Activated CD4-positive, alpha-beta T cell treated with anti-CD3 and anti-CD28 coated beads, Interleukin-2, amount 50 U/mL, for 48 hours (primary cell): ENCODE measurements at places on chromosomes 16 and 17.

DNA sequence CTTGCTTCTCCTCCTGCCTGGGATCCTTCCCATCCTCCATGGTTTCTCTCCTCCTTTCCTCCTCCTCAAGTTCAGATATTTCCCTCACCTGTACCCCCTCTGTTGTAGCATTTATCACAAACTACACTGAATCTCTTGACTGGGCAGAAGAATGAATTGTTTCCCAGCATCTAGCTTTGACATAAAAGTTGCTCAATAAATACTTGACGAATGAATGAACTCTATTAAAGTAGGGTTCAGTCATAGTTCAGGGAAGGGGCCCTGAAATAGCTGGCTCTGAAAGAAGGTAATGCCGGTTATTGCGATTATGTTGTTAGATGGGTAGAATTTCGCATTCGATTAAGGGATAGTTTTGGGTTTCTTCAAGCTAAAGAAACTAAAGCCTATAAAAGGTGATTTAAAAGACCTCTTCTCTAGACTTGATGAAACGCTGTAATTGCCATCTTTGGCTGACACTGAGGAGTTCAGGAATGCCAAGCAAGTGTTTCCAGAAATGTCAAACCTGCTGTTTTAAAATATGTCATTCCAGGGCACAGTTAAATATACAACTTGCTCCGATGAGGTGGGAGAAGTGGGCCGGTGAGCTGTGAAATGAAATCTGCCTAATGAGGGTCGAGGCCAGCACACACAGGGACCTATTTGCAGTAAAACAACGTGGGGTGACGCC is 1.0 kb upstream of the CPD start:
- no peak for DNase-seq

DNA sequence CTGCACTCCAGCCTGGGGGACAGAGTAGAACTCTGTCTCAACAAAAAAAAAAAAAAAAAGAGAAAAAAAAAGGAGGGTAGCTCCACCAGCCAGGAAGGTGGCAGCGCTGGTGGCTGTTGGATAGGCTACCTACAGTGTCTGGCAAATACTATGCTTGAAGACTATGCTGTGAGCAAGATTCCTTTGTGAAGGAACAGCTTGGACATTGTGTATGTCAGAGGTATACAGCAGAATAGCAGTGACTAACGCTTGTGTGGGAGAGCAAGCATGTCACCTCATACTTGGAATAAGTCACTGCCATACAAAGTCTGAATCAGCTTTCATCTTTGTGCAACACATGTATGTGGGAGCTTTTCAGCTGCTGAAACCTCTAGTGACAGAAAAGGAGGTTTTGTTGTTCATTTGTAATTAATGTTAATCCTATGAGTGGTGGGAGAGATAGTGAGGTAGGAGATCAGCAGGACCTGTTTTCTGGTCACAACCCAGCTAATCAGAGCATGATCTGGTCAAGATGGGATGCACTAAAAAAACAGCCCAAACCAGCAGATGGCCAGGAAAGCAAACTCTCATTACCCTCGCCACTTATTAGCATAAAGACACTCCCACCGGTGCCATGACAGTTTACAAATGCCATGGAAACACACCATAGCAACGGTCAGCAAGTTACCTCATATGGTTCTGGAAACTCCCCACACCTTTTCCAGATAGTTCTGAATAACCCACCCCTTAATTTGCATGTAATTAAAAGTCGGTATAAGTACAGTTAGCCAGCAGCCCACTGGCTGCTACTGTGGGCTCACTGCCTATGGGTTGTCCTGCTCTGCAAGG is 6.8 kb upstream of the ITGAD start:
- DNase-seq: peak; percentile 13

GRCh38 chr16:54280751-54281150 is 5.8 kb downstream of the IRX3 start:
- no peak for DNase-seq

GRCh38 chr17:5355421-5356129 is 63.9 kb downstream of the NUP88 start:
- no peak for DNase-seq

DNA sequence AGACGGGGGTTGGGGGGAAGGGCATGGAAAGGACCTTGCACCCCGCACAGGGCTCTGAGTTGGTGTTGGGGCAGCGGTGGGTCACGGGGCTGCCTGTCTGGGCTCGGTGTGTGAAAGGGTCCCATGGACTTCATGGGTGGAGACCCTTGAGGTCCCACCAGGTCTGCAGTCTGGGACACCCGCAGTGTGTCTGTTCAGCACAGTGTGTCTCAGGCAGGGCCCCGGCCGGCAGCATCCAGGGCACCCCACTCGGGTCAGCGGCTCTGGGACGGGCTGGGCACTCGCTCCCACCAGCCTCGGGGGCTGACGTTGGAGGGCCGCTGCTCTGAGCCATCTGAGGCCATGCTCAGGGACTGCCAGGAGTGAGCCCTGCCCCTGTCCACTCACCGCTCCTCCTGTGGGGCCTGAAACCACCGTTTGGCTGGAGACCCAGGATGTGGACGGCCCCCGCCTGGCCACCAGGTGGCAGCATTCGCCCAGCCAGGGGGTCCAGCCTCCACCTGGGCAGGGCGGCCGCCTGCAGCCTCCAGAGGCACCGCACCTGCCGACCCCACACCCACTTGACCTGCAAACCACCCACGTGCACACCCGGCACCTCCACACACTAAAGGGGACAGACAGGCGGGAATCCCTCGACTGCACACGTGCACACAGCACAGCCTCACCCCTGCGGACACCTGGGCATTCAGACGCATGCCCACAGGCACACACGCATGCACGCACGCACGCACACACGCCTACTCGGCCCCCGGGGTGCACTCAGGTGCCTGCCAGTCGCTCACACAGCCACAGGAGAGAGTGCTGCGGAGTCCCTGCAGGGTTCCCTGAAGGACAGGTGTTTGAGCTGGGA is 10.1 kb upstream of the ZFPM1 start:
- peak; percentile 85 for DNase-seq

DNA sequence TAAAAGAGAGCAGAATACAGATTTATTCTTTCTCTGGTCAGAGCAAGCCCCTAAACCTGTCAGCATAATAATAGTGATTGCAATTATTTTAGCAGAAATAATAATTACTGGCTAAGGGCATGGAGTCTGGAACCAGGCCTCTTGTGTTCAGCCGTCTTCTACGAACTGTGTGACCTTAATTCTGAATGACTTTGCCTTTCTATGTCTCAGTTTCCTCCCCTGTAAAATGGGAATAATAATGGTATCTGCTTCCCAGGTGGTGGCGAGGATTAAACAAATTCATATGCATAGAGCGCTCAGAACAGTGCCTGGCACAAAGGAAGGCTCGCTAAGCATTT is 33.4 kb downstream of the RAB11FIP4 start:
- DNase-seq: no peak

GRCh38 chr17:72497915-72498314 is 377.1 kb downstream of the SOX9 start:
- DNase-seq: no peak

- DNase-seq: no peak
Measured at GRCh38 chr16:19123535-19124178, 9.9 kb downstream of the ITPRIPL2 start.

DNA sequence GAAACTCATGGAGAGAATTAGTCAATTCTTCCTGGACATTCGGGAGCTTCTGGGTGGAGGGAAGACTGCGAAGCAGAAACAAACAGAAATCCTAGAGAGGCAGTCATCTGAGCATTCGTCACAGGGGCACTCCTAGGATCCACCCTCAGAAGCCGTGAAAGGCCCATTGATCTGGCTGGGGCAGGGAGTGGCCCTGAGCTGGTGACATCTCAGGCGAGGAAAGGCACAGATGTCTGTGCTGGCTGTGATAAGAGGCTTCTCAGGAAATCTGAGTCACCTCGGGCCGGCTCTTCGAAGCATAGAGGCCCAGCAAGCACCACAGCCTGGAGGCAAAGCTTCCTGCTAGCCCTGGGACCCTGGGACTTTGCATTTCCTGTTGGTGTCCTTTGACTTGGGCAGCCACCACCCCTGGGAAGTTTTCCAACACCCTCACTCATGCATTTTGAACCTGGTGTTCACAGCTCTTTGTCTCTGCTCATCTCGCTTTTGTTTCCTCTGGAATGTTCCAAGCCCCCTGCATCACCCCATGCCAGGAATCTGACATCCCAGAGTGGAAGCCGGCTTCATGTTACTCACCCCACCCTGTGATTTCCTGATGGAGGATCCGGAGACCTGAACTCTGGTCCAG is 23.3 kb upstream of the CDRT4 start:
- DNase-seq: peak; percentile 17

GRCh38 chr16:8934601-8935000 is 29.1 kb downstream of the USP7 start:
- DNase-seq: no peak

DNA sequence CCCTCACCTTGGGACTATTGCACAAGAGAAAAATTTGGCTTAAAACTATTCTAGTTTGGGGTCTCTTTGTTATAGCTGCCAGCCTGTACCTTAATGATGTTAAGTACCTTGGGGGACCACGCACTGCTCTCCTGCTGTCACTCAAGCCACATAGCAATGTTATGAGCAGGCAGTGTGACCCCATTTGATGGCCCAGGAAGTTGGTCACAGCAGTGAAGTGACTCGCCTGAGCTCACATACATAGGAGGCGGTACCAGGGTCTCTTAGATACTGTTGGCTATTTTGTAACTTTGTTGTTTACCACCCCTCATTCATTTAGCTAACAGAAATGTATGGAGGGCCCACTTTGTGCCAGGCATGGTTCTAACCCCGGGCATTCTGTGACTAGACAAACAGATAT is 16.4 kb downstream of the KCNG4 start:
- DNase-seq: no peak

GRCh38 chr16:4314532-4315185 is 1.2 kb upstream of the GLIS2 start:
- DNase-seq: no peak

DNA sequence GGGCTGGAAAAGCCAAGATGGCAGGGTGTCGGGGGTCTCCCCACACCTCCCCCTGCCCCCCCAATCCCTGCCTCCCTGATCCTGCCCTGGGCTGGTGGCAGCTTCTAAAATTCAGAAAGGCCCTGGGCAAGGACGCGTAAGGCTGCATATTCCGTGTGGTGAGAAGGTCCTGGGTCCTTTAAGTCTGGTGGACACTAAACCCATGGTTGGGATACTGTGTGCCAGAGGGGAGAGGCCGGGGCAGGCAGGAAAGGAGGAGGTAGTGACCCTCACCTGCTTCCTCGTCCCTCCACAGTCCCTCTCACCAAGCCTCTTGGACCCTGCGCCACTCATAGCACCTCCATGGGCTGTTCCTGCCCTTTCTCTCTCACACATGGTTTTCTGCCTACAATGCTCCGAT is 28.8 kb downstream of the PRKAR1A start:
- no peak for DNase-seq

GRCh38 chr16:86424985-86425384 is 85.3 kb upstream of the FOXF1 start:
- no peak for DNase-seq

DNA sequence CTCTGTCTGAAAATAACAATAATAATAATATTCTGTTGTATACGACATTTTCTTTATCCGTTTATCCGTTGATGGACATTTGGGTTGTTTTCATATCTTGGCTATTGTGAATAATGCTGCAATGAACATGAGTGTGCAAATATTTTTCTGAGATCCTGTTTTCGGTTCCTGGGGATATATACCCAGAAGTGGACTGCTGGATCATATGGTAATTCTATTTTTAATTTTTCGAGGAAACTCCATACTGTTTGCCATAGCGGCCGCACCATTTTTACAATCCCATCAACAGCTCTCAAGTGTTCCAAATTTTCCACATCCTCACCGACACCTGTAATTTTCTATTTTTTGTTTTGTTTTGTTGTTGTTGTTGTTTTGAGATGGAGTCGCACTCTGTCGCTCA is 5.3 kb upstream of the PRSS41 start:
- DNase-seq: no peak

DNA sequence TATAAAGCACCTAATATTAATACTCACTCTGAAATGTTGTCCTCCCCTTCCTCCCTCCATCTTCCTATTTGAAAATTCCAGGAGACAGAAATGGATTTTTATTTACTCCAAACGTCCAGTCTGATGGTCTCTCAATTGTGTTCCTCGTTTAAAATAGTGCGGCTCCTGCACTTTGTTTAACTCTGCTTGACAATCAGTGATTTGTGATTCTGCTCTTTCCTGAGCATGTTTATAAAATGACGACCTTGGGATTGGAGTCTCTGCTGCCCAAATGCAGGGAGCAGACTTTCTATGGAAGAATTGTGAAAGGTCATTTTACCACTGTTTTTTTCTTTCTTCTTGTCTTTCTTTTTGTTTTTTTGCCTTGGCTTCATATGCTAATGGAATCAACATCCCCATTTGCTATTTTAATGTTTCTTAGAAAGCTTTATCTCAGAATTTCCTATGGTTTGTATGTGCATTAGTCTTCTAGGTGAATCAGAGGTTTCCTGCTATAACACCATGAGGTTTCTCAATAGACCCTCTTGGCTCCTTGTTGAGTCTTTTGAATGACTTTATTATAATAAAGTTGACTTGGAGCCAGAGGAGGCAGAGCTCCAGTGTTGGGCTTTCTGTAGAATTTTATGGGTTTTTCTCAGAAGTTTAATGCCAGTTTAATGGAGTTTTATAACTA is 376.5 kb downstream of the CDH11 start:
- DNase-seq: no peak

DNA sequence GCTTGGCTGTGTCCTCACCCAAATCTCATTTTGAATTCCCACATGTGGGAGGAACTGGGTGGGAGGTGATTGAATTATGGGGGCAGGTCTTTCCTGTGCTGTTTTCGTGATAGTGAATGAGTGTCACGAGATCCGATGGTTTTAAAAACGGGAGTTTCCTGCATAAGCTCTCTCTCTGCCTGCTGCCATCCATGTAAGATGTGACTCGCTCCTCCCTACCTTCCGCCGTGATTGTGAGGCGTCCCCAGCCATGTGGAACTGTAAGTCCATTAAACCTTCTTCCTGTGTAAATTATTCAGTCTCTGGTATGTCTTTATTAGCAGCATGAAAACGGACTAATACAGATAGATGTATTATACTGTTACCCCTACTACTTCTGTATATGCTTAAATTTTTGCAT is 3.6 kb downstream of the SPATA33 start:
- no peak for DNase-seq

- DNase-seq: no peak
Measured at GRCh38 chr16:2827831-2828520, 2.1 kb upstream of the ZG16B start.

DNA sequence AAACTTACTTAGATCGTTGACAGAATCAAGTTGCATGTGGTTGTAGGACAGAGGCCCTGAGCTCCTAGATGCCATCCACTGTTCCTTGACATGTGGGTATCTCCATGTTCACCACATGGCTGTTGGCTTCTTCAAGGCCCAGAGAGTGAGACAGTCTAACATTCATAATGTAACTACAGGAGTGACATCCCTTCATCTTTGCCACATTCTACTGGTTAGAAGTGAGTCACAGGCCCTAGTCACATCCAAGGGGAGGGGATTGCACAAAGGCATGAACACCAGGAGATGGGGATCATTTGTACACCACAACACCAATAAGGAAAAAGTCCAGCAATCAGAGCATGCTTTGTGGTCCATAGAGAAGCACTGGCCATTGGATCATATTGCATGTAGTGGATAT is 56.6 kb downstream of the WSCD1 start:
- DNase-seq: no peak

DNA sequence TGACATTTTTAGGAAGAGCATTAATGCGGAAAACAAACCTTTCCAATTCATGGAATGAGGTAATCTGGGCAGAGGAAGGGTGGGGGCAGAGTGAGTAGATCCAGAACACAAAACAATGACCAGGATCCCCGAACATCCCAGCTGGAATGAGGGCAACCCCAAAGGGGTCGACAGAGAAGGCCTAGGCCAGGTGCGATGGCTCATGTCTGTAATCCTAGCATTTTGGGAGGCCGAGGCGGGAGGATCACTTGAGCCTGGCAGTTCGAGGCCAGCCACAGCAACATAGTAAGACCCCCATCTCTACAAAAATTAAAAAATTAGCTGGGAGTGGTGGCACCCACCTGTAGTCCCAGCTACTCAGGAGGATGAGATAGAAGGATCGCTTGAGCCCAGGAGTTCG is 64.7 kb downstream of the ZFHX3 start:
- DNase-seq: no peak
